ENCODE measurements at places on chromosomes 4 and X.

GRCh38 chrX:16953606-16954211 lies 7.3 kb downstream of the REPS2 start:
- no peak for DNase-seq

DNA sequence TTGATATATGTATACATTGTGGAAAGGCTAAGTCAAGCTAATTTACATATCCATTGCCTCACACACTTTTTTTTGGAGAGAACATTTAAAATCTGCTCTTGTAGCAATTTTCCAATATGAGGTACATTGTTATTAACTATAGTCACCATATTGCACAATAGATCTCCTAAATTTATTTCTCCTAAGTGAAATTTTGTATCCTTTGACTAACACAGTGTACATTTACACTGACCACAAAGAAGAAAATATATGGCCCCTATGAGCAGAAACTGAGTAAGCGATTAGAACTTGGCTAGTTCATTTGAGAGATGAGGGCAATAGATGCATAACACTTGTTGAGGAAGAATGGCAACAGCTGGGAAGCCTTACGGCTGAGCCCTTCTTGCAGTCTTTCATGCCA lies 20.3 kb upstream of the GUCY1B1 start:
- no peak for DNase-seq

DNA sequence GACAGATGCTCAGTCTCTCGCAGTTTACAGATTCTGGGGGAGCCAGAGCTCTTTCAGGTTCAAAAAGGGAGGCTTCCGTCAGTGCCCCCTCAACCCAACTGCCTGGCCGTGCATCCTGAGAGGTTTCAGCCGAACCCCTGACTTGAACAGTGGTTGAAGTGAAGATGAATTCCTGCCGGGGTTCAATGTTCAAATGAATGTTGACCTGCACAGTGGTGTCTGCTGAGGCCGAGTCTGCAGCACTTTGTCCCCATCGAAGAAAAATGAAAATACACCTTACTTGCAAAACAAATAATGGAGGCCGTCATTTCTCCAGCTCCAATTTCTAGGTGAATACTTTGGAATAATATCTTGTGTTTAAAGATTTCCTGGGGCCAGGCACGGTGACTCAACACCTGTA lies 33.7 kb downstream of the GYG2 start:
- DNase-seq: no peak

DNA sequence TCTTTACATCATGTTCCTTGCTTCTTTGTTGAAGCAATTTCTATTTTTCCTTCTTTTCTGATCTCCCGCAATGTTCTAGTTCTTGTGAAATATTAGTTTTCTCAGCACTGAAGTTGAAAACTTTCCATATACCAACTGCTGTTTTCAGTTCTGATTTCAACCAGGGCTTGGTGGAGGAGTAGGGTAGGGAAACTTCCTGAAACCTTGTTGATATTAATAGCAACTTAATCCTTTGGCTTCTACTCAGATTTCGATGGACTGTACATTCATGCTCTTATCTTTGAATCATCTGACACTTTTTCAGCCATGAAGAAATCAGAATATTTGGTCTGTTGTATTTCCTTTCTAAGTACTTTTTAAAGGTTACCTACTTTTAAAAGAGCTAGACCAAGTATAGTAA lies 315.8 kb downstream of the RPA4 start:
- no peak for DNase-seq

Measured in stimulated activated CD4-positive, alpha-beta T cell treated with anti-CD3 and anti-CD28 coated beads, Interleukin-15, amount 100 ng/mL, for 1 hour (primary cell).